ENCODE measurements at places on chromosomes 7 and 10. TPM values are rescaled to one million over a fixed set of nuclear protein-coding genes. Genes with fewer than 3 reads are reported as not detected.
A peak's percentile ranks its signal among the peaks of the same experiment; 100 is the strongest.

GRCh38 chr7:55438085-55438756, 73.1 kb downstream of the LANCL2 start:
- no peak for DNase-seq

- DNase-seq = no peak
These were observed 48.1 kb upstream of the PCGF5 start for GRCh38 chr10:91172348-91172747.

DNA sequence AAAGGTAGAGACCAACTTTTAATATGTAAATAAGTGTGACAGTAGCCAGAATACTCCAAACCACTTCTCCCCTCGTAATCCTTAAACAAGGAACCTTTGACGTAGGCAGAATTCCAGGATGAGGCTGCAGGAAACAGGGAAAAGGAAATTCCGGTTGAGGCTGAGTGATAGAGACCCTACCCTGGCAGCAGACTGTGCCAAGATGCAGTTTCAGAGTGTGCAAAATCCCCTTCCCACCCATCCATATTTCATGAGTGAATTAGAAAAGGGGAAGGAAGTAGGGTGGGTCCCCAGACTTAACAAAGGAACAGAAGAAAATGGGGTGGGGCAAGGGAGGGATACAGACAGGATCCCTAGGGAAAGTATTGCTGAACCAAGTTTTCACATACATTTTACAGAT, 143.0 kb downstream of the RAPGEF5 start:
- no peak for DNase-seq

GRCh38 chr7:150476285-150476684, 25.9 kb downstream of the GIMAP8 start:
- no peak for DNase-seq

DNA sequence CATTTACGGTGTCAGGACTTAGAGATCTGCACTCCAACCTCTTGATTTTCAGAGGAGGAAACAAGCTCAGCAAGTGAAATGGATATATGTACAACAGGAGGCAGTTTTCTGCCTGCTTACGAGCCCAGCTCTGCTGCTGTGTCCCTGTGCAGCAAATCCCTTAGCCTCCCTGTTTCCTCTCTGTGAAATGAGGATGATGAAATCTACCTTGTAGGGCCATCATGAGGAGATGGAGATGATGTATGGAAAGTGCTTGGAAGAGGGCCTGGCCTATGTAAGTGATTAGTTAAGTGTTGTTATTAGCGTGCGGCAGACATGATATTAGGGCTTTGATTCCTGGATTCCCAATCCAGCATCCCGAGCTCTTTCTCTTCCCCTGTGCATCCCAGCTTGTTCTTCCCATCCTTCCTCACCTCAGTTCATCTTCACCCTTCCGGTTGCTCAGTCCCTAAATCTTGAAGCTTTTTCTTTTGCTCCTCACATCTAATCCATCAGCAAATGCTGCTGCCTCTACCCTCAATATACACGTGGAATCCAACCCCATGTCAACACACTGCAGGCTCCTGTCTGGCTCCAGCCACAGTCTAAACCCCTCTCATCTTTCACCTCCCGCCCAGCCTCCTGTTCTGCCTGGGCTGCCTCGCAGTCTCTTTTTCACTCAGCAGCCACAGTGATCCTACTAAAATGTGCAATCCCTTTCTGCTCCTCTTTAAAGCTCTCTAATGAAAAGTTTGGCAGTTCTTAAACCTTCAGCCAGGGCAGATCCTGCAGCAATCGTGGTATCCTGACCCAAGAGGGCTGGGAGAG, 113.8 kb downstream of the MARCHF5 start:
- DNase-seq = no peak

The GATA3 gene
- 7.6 TPM for total RNA-seq

GRCh38 chr7:30434140-30434799, 44.3 kb downstream of the NOD1 start:
- no peak for DNase-seq

The ZNF655 gene
- total RNA-seq = 115 TPM

- no peak for DNase-seq
These were observed 34.0 kb downstream of the SPDYE6 start for GRCh38 chr7:102322202-102322715.

DNA sequence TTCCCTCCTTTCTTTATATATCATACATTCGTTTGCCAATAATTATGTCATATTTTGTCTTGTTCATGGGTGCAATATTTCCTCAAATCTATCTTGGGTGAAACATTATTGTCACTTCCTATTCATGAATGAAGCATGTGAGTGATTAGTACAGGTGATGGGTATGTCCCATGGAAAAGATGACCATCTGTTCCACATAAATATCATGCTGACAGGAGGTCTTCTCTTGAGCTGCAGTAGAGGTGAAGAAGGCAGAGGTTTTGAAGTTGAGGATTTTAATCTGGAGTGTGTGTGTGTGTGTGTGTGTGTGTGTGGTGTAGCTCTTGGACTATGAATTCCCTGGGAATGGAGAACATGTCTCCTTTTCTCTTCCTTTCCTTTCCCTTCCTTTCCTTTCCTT, 350.5 kb upstream of the CHRM2 start:
- DNase-seq = no peak

DNA sequence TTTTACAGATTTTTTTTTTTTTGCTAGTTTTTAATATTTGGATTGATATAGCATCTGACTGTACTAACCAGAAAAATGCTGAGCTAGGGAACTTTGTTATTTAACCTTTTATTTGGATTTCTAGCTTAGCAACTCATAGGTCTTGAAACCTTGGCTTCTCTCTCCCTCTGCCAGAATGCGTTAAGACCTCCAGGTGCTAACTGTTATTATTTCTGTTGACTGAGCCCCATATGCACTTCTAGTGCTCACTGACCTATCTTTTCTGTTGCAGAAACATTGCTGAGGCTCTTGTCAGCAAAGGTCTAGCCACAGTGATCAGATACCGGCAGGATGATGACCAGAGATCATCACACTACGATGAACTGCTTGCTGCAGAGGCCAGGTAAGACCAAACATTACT, 143.6 kb downstream of the LRRC4 start:
- DNase-seq = no peak

DNA sequence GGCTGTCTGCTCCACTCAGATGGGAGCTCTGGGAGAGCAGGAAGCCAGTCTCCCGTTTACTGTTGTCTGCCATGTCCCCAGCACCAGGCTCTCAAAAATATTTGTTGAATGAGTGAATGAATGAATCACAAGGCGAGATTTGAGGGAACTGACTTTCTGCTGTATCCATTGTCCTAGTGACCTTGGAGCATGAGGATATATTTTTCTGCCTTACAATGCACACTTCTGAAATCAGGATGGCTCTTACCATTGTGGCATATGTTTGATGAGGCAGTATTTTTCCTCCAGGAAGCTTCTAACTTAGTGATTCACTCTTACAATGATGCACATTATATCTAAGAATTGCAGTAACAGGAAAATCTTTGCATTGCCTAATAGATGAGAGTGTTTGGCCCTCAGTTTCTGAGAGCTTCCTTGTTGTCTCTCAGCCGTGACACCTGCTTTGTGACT, 136.4 kb downstream of the RPS24 start:
- no peak for DNase-seq

DNA sequence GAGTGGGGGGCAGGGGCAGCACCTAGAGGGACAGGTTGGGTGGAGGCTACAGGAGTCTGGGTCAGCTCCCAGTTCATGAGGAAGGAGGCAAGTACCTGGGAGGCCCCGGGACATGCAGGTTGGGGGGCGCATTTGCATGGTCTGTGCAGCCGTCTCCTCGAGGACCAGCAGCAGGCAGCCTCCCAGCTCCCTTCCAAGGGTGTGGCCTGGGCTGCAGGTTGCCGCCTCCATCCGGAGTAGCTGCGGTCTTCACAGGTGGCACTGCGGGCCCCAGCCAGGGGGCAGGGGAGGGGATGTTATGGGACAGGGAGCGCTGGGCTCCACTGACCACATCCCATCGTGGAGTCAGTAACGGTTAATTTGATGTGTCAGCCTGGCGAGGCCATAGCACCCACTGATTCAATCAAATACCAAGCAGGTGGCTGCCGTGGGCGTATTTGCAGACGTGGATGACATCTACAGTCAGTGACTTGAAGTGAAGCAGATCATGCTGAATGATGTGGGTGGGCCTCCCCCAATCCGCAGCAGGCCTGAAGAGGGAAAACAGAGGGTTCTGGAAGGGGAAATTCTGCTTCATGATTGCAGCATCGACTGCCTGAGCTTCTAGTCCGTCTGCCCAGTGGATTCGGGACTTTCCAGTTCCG, 81.6 kb downstream of the PRKAG2 start:
- no peak for DNase-seq

DNA sequence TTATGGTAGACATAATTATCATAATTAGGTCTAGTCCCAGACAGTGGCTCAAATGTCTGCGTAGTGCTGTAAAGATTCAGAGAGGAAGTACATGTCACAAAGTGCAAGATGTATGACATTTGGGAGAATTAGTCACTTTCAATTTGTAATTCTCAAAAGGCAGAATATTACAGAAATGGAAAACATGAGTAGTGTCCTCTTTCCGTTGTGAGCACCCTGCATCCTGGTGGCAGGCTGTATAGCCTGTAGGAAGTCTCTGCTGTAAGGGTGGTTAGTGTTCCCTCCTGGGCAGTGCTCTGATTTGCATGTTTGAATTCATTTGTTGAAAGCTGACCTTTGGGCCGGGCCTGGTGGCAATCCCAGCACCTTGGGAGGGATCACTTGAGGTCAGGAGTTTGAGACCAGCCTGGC, 17.0 kb downstream of the CDK14 start:
- DNase-seq = no peak

- DNase-seq = peak; percentile 58
These were observed 109.8 kb downstream of the INPP5A start for GRCh38 chr10:132647424-132647823.

The ZNF365 gene
- total RNA-seq = 1.5 TPM

DNA sequence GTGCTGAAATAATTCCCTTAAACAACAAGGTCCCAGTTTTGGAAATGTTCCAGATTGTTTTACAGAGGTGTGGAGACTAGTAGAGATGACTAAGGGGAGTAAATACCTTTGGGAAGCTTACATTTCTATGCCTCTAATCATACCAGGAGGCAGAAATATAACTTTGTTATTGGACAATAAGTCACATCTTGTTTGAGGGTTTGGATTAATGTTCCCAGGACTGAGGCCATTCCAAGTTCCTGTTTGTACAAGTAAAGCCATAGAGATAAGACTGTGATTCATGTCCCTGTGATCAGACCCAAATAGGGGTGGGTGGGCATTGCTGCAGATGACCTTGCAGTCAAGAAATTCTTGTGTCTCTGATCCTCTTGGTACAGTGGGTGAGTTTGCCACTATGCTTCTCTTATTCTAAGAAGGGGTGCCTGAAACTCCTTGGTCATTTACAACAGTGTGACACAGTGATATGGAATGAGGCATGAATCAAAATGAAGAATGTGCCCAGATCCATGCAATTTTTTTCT, 508.3 kb downstream of the SORCS3 start:
- DNase-seq = no peak

DNA sequence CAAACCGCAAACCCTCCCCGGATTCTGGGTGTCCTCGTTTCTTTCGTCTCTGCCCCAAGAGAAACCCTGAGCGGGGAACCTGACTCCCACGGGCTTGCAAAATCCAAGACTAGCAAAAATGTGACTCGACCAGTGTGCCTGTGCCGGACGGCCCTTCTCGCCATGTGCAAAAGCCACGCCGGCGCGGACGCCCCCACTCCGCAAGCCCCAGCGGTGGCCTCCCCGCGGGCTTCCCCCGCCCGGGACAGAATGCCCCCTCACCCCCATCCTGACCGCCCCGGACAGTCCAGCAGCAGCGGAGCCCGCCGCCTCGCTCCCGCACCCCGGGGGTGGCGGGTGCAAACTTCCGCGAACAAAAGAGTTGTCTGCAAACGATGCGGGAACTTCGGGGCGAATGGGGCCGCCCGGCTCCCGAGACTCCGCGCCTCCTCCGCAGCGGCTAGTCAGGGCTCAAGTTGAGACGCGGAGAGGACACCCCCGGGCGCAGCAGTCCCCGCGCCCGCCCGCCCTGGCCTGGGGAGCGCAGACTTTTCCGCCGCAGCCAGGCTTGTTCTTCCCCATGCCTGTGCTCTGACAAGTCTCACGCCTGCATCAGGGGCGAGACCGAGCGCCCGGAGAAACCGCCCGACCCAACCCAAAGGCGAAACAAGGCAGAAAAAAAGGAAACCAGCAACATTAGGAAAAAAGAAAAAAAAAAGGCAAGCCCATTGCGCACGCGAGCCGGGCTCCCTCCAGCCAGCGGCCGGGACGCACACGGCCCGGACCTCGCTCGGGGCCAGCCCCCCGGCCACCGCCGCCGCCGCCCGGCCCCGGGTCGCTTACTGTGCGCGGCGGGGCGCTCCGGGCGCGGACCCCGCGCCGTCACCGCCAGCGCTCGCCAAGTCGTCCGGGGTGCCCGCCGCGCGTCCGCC, 732 bp downstream of the FAM53B start:
- peak; percentile 79 for DNase-seq

- DNase-seq = no peak
These were observed 198.1 kb downstream of the REEP3 start for GRCh38 chr10:63719226-63719856.

The ZNF488 gene
- not detected for total RNA-seq

DNA sequence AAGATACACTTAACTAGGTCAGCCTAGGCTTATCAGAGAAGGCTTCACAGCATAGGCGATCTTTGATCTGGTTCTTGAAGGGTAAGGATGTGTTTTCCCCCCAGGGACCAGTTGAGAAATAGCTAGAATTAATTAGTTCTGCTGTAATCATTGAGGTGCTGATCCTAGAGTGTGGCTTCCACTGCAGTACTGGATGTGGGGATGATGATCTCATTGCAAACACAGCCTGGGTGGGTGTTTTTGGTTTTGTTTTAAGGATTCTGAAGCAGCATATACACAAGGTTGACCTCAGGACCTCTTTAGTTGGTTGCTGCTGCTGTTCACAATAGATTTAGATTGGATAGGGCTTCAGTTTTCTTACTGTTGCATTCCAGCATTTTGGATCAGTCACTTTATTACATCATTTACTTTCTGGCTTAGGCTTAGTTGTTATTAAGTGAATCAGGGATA, 159.7 kb downstream of the AUTS2 start:
- DNase-seq = no peak

GRCh38 chr10:113565364-113565763, 12.5 kb downstream of the HABP2 start:
- DNase-seq = no peak

DNA sequence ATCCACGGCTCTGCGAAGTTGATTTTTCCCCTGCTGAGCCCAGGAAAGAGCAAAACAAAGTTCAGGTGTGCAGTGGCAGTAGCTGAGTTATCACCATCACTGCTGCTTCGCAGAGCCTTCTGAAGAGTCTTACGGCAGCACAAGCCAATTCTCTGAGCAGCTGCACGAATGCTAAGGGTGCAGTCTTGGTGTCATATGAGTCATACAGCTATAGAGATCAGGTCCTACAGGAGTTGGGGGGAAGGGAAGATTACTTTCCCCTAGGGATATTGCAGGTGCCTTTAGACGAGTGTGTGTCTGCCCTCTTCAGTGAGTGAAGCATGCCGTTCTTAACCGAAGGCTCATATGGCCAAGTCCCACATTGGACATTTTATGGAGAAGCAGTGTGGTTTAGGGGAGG, 227.8 kb downstream of the CELF2 start:
- no peak for DNase-seq

DNA sequence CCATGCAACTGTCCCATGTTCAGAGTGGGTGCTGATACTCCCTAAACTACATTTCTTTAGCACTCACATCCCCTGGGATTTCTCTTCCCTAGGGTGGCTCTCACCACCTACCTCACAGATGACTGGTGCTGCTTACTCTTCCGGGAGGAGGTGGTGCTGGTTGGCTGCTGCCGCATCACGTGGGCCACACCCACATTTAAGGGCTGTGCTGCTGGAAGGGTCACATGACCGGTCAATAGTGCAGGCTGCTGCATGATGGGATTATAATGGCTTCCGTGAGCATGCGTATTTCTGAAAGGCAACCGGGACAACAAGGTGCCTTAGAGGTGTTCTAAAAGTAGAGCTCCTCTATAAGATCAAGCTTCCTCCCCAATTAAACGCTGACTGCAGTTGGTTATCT, 76.8 kb downstream of the CLEC2L start:
- DNase-seq = no peak

All from natural killer cell treated with Interleukin-12 subunit alpha and Interleukin-12 subunit beta and Interleukin-15 and Interleukin-18, amount 100 ng/mL, for 72 hours (primary cell).